Left ventricle myocardium superior (tissue), 1 donor: ENCODE measurements at places on chromosomes 12 and 14. TPM values are rescaled to one million over a fixed set of nuclear protein-coding genes. Genes with fewer than 3 reads are reported as not detected.

The ATF7IP gene
- 58.5 TPM for total RNA-seq

The CPNE6 gene
- total RNA-seq: not detected

The ACVR1B gene
- total RNA-seq: 11.2 TPM

The SLC38A6 gene
- total RNA-seq: 5.3 TPM

The TTC8 gene
- total RNA-seq: 4.1 TPM

The ADCY6 gene
- total RNA-seq: 57.0 TPM

The ANGEL1 gene
- 11.2 TPM for total RNA-seq

The USP15 gene
- 53.5 TPM for total RNA-seq

The GPR135 gene
- total RNA-seq: 2.0 TPM

The CDK4 gene
- total RNA-seq: 42.1 TPM

The STYK1 gene
- not detected for total RNA-seq

The PZP gene
- total RNA-seq: 0.35 TPM

The OTOGL gene
- 0.27 TPM for total RNA-seq
